Activated T-cell treated with anti-CD3 and anti-CD28 coated beads for 24 hours (primary cell): ENCODE measurements at places on chromosomes 6 and 20.

DNA sequence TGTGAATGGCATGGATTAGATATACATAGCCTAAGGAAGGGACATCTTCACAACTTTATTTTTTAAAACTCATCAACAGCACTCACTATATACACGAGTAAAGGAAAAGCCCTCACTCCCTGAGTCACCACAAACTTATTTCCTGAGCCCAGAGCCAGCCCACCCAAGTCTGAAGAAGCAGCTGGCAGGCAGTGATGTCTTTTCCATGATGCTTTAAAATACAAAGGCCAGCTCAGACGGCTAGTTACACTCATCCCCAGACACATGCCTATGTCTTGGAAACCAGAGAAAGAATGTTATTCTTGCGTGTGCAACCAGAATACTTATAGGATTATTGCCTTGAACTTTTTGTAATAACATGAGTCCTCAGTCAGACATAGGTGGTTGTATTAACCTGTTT, 114.4 kb downstream of the ADGRG6 start:
- DNase-seq = no peak

GRCh38 chr20:39568109-39568508, 606.0 kb downstream of the DHX35 start:
- no peak for DNase-seq

DNA sequence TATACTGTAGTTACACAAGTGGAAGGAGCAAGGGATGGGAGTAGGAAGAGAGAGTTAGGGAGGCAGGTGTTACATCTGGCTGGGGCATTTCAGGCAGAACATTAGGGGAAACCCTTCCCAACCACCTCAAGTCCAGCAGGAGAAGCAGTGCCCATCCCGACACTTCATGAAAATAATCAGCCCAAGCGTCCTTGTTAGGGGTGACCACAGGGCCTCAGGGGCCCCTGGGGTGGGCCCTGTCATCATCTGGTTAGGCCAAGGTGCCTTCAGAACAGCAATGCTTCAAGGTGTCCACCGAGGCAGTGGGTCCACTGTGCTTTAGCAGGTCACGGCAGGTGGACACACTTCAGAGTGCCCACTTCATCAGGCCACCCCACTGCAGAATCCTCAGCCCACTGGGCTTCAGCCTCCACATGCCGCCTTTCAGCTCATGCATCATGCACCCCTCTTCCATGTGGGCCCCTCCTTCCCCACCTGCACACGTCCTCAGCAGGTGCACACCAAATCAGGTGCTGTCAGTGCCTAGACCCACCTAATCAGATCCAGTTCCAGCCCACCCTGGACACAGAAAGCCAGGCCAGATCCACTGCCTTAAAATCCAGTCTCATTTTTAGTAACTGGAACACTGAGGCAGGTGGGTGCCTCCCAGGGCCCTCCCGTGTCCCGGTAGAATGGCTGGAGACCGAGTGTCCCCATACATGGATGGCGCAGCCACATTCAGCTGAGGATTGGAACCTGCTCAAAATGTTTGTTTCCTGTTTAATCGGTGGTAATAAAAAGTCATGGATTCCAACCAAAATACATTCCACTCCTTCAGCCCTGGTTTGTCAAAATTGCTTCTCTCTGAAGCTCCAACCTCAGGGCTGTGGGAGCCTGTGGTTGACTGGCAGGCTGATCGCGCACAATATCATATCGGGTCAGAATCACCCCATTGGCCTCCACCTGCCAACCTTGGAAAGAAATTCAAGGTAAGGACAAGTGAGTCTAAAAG, 99.5 kb downstream of the ANKRD60 start:
- DNase-seq = no peak

DNA sequence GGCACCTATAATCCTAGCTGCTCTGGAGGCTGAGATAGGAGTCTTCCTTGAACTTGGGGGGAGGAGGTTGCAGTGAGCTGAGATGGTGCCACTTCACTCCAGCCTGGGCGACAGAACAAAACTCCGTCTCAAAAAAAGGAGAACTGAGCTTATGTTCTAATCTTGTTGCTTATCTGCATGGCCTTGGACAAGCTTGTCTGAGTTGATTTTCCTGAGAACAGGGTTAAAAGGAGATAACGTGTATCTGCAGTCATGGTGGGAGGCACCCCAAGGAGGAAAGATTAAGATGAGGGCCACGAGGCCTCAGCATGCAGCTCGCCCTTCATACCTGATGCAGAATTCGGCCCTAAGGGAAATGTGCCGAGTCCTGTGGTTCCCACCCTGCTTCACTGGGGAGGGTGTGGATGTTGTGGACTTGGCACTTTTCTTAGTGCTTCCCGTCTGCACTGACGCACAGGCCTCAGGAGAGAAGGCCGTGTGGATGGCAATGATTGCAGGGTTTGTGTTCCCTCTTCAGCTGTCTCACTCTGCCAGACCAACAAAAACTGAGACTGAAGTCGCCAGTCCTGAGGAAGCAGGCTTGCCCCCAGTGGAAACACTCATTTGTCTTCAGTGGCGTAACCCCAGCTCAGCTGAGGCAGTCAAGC, 56.3 kb downstream of the EZR start:
- DNase-seq = no peak

GRCh38 chr20:36336204-36336603, 30.1 kb downstream of the DLGAP4 start:
- no peak for DNase-seq

GRCh38 chr6:158803733-158804143, 15.4 kb downstream of the EZR start:
- DNase-seq = no peak

DNA sequence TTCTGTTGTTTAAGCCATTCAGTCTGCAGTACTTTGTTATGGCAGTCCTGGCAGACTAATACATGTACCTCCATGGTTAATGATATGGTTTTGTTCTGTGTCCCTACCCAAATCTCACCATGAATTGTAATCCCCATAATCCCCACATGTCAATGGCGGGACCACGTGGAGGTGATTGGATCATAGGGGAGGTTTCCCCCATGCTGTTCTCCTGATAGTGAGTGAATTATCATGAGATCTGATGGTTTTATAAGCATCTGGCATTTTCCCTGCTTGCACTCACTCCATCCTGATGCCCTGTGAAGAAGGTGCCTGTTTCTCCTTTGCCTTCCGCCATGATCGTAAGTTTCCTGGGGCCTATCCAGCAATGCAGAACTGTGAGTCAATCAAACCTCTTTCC, 57.5 kb upstream of the NT5E start:
- DNase-seq = no peak

DNA sequence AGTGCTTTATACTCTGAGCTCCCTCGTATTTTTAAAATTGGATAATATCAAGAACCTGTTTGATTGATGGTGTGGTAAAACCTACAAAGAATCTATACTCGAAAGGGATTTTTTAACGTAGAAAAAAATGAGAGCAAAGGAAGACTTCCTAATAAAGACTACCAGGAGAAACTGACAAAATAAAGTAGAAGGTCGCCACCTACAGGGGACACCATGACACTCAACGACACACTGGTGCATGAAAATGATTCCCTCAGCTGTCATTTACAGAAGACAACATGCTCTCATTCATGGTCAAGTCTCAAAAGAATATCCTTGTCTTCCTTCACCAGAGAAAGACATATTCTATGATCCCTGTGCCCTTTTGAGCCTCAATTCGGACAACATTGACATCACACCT, 10.1 kb upstream of the NHSL1 start:
- DNase-seq = peak; percentile 11

DNA sequence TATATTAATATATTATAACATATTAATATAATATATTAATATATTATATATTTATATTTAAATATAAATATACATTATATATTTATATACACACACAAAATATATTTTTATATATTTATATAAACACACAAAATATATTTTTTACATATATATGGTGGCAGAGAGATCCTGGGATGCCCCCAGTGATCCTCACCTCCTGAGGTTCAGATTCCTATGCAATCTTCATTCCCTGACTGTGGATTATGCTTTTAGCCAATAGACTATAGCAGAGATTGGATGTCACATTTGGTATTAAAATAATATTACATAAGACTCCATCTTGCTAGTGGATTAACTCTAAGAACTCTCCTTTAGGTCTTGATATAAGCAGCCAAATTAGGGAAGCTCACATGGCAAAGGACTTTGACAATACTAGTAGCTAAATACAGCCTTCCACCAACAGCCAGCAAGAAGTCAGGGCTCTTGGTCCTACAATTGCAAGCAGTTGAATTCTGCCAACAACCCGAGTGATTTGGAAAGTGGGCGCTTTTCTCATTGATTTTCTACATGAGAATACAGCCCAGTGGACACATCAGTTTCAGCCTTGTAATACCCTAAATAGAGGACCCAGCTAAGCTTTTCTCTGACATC, 681.0 kb downstream of the C6orf118 start:
- DNase-seq = no peak

- no peak for DNase-seq
Measured at GRCh38 chr6:142648036-142648451, 296.9 kb downstream of the HIVEP2 start.

- no peak for DNase-seq
Measured at GRCh38 chr6:110048221-110048875, 70.2 kb downstream of the GPR6 start.

DNA sequence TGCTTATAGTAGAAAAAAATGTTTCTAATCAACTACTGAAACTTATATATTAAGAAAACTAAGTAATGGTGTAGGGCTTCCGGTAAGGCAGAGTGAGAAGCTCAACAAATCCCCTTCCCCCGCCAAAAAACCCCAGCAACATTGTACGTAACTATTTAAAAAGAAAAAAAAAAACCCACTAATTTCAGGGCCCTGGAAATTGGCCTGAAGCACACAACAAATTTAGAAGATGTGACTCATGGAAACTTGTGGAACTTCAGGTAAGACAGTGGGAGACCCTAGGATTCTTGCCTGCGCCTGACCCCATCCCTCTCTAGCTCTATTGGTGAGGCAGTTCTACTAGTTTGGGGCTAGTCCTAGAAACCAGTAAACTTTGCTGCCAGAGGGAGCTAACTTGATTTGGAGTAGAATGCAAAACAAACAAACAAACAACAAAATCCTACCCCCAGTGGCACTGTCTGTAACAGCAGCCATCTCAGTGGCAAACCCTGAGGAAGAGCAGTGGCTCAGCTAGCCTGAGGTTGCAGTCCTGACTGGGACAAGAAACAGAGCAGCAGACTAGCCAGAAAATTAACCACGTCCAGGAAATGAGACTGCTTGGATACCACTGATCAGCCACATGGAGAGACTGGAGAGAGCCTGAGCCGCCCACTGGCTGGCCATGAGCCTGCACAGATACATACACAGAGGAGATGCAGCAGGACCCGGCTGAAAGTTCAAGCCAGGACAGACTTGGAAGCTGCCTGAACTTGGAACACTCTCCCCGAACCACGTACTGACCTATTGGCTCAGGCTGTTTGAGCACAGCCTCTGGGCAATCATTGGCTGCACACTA, 135.1 kb downstream of the TBXT start:
- no peak for DNase-seq

DNA sequence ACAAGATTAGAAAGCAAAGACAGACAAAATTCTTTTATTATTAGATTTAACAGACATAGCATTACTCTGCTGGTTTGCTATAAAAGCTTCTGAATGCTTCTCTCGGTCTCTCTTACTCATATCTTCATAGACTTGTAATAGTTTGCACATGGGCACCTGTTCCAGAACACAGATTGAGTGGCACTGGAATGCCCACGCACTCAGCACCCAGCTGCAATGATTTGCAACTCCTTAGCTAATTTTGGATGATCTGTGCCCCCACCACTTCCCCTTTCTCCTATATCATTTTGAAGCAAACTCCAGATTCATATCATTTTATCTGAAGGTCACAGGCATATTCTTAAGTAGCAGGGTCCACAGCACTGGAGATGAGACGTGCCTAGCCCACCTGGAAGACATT, 148.8 kb downstream of the CFAP61 start:
- no peak for DNase-seq

- no peak for DNase-seq
Measured at GRCh38 chr6:37056439-37057127, 51.1 kb downstream of the FGD2 start.

GRCh38 chr20:19466206-19466928, 253.9 kb downstream of the SLC24A3 start:
- no peak for DNase-seq

DNA sequence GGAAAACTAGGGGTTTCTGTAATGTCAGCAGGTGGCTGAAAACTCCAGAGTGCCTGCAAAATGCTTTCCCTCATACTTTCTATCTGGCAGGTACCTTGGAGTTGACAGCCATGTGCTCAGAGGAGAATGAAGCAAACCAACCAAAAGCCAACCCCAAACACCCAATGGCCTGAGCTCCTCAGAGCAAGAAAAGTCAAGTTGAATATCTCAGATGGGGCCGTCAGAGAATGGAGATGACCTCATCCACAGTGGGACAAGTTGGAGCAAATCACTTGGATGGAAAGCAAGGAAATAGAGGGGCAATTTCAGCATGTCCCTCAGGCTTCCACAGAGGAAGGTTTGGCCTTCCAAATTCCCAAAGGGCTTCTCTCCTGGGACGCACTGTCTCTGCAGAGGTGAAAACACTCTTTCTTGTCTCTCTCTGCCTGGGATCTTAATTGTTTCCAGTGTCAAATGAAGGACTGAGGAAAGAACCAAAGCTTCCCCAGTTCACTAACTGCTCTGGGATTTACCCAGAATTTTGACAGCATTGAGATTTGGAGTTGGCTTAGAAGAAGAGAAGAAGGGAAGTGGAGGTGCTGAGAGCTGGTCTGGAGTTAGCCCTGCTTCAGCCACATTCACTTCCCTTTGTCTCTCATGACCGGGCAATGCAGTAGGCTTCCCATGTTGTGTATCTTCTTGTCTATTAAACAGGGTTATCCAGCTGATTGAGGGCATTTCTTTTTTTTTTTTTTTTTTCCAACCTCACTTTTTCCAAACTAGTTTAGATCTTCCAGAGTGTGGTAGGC, 42.2 kb downstream of the PRND start:
- no peak for DNase-seq

DNA sequence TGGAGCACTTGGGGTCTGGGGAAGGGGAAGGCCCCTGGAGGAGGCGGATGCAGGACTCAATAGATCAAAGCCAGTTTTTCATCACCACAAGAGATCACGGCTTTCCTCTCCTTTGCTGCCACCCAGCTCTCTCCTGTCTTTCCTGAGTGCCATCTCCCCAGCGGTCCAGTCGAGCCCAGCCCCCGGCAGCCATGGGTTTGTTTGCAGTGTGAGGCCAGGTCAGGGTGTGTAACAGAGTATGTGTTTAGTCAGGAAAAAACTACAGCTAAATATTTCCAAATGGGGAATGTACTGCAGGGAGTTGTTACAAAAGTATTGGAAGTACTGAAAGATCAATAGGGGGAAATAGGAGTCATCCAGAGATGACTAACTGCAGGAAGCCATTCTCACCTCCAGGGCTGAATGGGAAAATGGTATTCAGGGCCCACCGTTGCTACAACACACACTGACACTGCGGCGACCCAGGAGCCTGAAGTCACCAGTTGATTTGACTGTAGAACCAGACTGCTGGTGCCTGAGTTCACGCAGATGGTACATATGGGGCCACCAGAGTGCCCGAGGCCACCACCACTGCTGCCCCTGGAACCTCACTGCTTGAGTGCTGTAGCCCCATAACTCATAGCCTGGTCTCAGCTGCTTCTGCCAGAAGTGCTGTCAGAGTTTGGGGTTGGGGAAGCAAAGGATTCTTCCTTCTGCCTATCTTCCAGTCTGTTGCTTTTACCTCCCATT, 23.6 kb upstream of the FANCE start:
- DNase-seq = no peak

- no peak for DNase-seq
Measured at GRCh38 chr6:3229566-3230178, 2.2 kb upstream of the TUBB2B start.
